Activated CD4-positive, alpha-beta T cell treated with anti-CD3 and anti-CD28 coated beads for 24 hours (primary cell): ENCODE measurements at places on chromosomes 1 and 21.

DNA sequence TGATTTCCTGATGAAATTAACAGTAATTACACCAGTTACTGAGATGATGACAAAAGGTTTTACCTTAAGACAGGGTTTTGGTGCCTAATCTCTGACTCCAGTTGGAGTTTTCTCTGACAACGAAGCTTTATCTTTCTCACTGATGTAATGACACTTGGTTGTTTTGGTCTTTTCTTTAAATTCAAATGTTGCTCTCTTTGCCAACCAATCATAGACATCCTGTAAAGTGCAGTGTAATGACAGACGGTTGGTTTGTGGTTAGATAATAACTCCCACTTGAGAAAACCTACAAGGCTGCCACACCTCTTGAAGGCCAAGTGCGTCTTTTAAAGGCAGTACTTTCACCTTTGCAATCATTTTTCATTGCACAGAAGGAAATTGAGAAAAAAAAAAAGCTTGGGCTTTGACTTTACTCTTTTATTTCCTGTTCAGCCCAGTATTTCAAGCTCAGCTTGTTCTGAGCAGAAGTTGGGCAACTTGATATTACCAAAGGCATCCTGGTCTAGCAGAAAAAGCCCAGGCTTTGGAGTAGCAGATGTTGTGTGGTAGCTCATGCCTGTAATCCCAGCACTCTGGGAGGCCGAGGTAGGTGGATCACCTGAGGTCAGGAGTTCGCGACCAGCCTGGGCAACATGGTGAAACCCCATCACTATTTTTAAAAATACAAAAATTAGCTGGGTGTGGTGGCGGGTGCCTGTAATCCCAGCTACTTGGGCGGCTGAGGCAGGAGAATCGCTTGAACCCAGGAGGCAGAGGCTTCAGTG is 14.9 kb downstream of the PDIK1L start:
- DNase-seq = no peak

GRCh38 chr1:227299688-227300087 is 18.6 kb downstream of the CDC42BPA start:
- DNase-seq = no peak

DNA sequence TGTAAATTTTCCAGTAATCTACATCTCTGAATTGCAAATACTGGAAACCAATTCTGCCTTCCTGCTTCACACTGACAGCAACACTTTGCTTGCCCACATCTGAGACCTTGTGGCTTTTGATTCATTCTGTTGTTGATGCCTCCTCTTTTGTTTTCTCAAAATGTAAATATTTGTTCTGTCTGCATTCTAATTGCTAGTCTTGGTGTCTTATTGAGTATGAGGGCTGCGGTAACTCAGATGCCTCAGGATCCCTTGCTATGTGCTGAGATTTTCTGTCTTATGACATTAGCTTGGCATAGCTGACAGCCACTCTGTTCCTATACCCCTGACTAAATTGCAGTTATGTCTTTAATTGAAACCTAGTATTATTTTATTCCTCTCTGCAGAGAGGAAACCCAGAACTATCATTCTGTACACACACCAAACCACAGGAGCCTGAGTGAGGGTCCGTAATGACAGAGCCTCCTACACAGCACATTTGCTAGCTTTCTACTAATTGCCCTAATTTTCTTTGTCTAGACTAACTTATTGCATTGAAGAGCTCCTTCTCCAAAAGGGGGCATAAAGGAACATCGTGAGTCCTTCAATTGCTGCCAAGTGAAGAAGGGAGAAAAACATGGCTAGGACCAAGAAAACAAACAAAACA is 72.1 kb downstream of the GREM2 start:
- no peak for DNase-seq

- no peak for DNase-seq
Measured at GRCh38 chr1:53658489-53659230, 80.3 kb downstream of the GLIS1 start.

DNA sequence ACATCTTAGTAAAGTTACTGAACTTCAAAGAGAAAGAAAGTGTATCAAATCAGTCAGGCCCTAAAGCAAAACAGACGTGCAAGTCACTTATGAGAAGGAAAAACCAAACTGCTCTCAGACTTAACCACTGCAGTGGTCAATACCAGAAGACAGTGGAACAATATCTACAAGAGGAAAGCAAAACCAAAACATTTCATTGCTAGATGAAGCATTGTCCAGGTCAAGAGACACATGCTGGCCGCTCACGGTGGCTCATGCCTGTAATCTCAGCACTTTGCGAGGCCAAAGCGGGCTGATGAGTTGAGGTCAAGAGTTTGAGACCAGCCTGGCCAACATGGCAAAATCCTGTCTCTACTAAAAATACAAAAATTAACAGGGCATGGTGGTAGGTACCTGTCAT is 82.0 kb upstream of the MROH9 start:
- DNase-seq = no peak

GRCh38 chr1:212614453-212615200 is 6.1 kb downstream of the ATF3 start:
- no peak for DNase-seq

GRCh38 chr1:1206376-1206965 is at the start of gene TNFRSF18:
TNFRSF18 (minus strand) TSS chr1:1206592; CDS start chr1:1206571, 21 bp downstream.
- DNase-seq = peak; percentile 54

GRCh38 chr21:44083631-44084291 is 23.4 kb upstream of the PWP2 start:
- DNase-seq = no peak

DNA sequence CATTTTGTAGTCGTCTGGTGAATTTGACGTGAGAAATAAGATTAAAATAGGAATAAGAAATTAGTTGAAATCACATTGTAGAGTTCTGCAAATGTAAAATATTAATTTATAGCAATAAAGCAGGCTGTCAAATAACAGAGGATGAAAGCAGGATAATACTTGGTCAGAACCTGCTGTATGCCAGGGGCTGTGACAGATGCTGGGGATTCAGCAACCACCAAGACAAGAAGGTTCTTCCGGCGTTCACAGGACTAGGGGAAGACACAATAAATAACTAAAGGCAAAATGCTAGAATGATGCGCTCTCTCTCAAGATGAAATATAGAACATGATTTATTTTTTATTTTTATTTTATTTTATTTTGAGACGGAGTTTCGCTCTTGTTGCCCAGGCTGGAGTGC is 6.8 kb upstream of the PARK7 start:
- no peak for DNase-seq

GRCh38 chr21:31772674-31773555 is 41.0 kb upstream of the SCAF4 start:
- DNase-seq = no peak

GRCh38 chr1:10471411-10472219 is 714 bp downstream of the DFFA start:
- DNase-seq = no peak

GRCh38 chr1:203089651-203090045 is 3.8 kb upstream of the MYOG start:
- no peak for DNase-seq

DNA sequence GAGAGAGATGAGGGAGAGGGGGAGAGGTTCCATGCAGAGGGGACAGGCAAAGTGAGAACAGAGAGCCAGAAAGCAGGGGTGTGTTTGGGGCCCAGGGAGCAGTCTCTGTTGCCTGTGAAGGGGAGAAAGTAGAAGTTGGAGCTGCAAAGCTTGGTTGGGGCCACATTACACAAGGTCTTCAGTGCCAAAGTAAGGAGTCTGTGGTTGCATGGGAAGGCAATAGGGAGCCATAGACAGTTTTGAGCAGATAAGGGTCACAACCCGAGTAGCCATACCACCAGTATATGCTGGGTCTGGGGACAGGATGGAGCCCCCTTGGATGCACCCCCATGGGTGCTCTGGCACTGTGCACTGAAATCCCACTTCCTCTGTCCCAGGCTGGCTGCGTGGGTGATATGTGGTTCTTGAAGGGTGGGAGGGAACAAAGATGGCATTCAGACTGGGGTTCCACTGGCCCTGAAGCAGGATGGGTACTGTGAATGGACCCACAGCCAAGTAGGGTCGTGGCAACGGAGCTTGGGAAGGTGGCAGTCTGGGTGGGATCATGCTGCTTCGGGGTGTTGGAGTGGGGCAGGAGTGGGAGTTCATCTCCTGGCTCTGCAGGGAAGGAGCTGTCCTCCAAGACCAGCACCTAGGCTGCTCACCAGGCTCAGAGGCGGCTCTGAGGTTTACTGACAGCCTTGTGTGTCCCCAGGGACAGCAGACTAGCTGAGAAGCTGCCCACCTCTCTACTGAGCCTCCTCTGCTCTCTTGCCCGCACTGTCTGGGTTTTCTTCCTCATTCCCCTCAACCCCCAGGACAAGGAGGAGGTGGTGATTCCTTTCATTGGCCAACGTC is 12.1 kb downstream of the DRAXIN start:
- no peak for DNase-seq

GRCh38 chr1:234943836-234944402 is 184.7 kb downstream of the TOMM20 start:
- no peak for DNase-seq
